Renal cortex interstitium (tissue), 15 donors: ENCODE measurements at places on chromosomes 1 and 21.
A peak's percentile ranks its signal among the peaks of the same experiment; 100 is the strongest.

GRCh38 chr21:39313042-39313570 lies 326 bp downstream of the BRWD1 start:
- peak; percentile 19 for DNase-seq

DNA sequence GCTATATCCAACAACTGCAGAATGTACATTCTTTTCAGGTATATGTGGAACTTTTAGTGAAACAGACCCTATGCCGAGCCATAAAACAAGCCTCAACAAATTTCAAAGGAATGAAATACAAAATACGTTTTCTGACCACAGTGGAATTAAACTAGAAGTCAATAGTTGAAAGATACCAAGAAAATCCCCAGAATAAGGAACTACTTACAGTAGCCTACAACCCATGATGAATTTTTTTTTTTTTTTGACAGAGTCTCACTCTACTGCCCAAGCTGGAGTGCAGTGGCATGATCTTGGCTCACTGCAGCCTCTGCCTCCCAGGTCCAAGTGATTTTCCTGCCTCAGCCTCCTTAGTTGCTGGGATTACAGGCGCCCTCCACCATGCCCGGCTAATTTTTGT lies 83.4 kb downstream of the RUNX3 start:
- DNase-seq: no peak

GRCh38 chr1:80799457-80799856 lies 1001.3 kb upstream of the ADGRL2 start:
- DNase-seq: no peak

GRCh38 chr1:178371933-178372388 lies 124.8 kb downstream of the CLEC20A start:
- DNase-seq: no peak

DNA sequence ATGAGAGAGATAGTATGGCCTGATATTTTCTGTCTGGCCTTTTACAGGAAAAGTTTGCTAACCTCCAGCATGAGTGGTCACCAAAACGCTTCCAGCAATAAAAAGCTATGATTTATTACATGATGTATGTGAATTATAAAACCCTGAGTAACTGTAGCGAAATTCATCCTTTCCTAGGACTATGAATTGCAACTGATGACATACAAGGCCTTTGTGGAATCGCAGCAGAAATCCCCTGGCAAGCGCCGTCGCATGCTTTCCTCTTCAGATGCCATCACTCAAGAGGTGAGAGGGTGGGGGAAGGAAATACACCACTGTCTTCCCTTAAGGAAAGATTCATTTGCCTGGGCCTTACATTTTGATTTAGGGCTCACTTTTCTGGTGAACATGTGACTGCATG lies 117.9 kb downstream of the MACF1 start:
- DNase-seq: no peak

- no peak for DNase-seq
These were observed 47.1 kb downstream of the EXTL2 start for GRCh38 chr1:100847361-100848082.

- no peak for DNase-seq
These were observed 47.0 kb downstream of the C1orf198 start for GRCh38 chr1:230821346-230821745.

DNA sequence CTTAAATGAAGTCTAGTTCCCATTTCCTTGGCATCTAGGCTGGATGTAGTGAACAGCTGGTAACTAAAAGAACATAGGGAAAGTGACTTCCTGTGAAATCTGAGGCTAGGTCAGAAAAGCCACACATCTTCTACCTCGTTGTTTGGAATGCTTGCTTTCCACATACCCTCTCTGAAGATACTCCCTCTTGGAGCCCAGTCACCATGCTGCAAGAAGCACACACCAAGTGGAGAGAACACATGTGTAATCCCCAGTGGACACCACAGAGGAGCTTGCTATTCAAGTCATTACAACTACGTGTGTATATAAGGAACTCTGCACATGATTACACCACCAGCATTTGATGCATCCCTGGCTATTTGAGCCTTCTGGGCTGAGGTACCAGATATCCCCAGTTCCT lies 125.9 kb downstream of the RGS21 start:
- DNase-seq: no peak

GRCh38 chr21:45122432-45123132 lies 48.2 kb downstream of the ADARB1 start:
- DNase-seq: no peak

DNA sequence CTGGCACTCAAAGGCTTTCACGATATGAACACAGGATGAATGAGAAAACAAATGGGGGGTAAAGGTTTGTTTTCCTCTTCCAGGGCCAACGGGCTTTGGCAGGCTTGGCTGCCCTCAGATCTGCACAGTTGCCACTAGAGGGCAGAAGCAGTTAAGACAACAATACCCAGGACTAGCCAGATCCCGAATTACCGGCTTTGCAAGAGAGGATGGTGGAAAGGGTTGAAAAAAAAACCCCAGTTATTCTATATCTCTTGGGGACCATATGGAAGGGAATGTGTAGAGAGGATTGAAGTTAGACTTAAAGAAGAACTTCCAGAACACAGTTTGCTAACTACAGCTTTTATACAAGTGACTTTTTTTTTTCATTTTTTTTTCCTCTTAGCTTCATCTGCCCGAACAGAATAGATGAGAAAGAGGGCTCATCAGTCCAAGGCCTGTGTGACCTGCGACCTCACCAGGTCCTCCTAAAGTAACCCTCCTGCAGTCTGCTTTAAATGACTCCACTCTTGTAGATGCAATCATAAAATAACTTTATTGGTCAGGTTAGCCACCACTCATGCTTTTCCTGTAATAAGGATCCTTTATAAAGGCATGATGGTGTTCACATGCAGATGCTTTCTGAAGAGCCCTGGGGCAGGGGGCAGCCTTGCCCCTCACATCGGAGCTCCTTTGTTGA lies 10.7 kb downstream of the FMOD start:
- DNase-seq: peak; percentile 89

GRCh38 chr21:36235058-36235582 lies 78.5 kb downstream of the DOP1B start:
- DNase-seq: no peak

- DNase-seq: no peak
These were observed 2.7 kb downstream of the CCDC24 start for GRCh38 chr1:43994071-43994470.

DNA sequence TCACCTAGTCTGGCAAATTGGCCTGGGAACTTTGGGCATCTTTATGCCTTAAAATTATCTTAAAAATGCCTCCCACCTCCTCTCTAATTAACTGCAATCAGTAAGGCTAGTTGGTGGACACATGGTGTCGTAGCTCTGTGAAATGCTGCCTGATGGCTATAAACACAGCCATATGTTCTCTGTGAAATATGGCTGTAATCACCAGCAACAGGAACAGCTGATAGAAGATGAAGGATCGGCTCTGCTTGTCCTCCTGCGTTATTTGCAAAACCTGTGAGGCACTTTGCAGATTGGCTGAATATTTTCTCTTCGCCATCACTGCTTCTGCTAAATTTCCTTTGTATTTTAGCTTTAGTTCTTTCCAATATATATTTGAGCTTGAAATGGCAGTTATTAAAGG lies 419.6 kb downstream of the RWDD3 start:
- DNase-seq: no peak

- peak; percentile 63 for DNase-seq
These were observed 111.7 kb upstream of the IRF2BP2 start for GRCh38 chr1:234721476-234722269.
